ENCODE measurements at places on chromosomes 12 and 14.
A peak's percentile ranks its signal among the peaks of the same experiment; 100 is the strongest.

DNA sequence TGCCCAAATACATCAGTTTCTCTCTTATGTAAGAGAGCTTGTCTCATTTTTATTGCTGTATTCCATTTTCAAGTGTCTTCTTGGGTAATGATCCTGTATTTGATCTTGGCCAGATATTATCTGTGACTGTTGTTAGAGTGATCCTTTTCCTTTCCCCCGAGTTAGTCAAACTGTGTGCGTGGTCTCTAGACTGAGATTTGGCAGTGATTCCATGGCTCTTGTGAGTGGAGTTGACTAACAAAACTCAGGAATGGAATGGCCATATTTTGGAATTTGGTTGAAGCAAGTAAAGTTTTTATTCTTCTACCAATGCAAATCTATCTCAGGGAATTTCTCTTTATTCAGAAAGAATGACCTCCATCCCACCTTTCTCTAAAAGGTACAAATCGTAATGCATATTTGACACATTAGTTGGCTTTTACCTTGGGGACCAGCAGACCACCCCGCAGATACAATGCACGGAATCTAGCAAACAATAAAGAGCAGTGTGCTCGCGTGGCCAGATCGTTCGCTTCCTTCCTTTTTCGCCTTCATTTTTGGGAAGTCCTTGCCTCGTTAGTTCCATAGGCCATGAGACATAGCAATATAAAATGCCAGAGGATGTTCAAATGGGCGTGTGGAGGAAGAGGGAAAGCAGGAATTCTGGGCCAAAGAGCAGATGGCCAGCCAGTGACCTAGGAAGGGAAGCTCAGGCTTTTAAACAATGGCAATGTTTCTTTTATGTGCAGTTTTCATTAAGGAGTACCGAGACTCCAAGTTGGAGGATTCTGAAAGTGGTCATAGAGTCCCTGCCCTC, 24.4 kb downstream of the ETV6 start:
- no peak for DNase-seq

DNA sequence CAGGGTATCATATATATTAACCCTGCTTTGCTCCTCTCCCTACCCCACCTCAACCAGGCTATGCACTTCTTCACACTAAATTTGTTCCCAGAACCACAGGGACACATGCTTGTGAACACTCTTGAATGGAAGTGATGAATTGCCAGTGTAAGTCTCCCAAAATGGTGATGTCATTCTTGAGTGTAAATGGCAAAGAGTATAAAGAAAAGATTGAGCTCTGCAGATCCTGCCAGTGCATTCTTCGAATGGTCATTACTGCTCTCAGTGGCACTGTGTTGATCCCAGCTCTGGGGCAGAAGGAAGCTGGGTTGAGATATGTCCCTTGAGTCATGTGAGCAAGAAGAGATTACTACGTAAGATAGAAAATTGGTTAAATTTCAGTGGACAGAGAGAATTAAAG, 313.1 kb downstream of the TMEM117 start:
- DNase-seq: no peak

DNA sequence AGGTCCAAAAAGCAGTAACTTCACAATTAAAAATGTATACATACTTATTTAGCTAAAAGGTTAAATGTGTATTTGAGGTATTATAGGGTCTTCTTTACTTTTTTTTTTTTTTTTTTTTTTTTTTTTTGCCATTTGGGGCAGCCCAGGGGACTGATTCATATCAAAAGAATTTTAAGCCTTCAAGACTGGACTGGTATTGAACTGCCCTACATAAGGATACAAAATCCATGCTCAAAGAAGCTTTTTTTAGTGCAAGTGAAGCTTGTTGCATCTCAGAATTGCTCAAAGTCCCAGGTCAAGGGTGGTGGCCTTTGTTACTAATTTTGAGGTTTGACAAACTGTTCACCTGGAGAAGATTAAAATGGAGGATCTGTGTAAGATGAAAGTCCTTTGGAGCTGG, 124.0 kb downstream of the APAF1 start:
- no peak for DNase-seq

- DNase-seq: peak; percentile 12
These were observed 5.7 kb upstream of the SLC35F4 start for GRCh38 chr14:57871459-57872080.

DNA sequence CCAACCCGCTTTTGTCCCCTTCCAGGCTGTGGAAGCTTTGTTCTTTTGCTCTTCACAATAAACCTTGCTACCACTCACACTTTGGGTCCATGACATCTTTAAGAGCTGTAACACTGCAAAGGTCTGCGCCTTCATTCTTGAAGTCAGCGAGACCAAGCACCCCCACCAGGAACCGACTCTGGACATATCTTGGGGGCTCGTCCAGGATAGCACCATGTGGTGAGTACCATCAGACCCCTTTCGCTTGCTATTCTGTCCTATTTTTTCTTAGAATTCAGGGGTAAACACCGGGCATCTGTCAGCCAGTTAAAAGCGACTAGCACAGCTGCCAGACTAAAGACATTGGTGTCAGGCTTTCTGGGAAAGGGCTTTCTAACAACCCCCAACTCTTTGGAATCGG, 137.6 kb upstream of the PPFIA2 start:
- no peak for DNase-seq

- no peak for DNase-seq
These were observed 27.0 kb upstream of the DUSP6 start for GRCh38 chr12:89379148-89379838.

- no peak for DNase-seq
These were observed 380.0 kb downstream of the LRFN5 start for GRCh38 chr14:41986700-41987099.

DNA sequence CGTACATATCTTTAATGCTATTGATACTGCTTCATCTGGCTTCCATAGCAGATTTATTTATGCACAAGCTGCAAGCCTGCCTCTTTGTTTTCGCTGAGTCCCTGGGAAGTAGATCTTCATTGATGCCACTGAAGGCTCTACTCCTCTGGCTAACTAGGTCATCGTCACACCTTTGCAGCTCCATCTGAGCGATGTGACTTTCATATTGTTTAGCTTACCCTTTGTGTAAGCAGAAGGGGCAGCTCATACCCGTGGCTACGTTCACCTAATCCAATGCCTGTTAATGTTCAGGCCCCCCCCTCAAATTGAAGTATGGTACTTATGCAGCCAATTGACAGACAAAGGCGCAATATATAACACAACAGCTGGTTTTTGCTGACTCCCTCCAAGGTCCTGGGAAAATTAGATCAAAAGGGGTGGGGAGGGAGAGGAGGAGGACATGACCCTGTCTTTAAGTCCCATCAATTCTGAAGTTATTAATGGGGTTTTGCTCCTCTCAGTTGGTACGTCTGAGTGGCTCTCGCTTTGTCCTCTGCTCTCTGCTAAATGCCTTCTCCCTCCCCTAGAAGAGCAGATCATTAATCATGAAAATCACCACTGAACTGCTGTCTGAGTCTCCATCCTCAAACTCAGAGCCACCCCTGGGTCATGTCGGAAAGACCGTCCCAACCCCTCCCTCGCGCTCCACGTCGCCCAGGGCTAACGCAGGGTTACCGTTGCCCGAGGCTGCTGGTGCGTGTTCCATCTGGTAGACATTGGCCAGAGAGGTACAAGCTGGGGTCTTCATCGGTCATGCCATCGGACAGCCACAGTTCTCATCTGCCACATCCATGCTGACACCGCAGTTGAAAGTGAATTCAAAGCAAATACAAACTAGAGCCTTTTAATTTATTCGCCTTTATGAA, 128.8 kb downstream of the ADGRD1 start:
- DNase-seq: no peak

GRCh38 chr12:111407377-111408115, 1.8 kb downstream of the SH2B3 start:
- DNase-seq: no peak

DNA sequence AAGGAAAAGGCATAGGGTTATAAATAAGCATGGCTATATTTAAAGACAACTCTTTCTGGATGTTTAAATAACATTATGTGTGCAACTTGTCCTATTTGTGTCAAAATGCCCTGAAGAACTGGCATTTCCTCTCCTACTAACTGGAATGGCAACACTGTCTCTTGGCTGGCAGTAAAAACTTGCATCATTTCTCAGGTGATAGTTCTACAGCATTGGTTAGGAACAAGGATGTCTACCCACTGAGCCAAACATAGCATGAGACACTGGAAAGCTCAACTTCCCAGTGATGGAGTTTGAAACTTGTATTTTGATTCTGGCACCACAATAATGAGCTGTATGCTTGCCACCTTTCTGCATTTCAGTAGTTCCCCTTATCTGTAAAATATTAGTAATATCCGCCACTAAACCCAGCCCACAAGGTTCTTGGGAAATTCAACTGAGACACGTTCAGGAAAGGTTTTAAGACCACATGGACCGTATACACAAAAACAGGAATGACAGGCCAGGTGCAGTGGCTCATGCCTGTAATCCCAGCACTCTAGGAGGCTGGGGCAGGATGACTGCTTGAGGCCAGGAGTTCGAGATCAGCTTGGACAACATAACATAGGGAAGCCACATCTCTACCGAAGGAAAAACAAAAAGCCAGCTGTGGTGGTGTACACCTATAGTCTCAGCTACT, 5.1 kb downstream of the SLC38A2 start:
- DNase-seq: no peak

GRCh38 chr14:68983191-68983590, 4.1 kb upstream of the ACTN1 start:
- DNase-seq: no peak

GRCh38 chr12:90333424-90333823, 621.6 kb downstream of the CCER1 start:
- DNase-seq: no peak

DNA sequence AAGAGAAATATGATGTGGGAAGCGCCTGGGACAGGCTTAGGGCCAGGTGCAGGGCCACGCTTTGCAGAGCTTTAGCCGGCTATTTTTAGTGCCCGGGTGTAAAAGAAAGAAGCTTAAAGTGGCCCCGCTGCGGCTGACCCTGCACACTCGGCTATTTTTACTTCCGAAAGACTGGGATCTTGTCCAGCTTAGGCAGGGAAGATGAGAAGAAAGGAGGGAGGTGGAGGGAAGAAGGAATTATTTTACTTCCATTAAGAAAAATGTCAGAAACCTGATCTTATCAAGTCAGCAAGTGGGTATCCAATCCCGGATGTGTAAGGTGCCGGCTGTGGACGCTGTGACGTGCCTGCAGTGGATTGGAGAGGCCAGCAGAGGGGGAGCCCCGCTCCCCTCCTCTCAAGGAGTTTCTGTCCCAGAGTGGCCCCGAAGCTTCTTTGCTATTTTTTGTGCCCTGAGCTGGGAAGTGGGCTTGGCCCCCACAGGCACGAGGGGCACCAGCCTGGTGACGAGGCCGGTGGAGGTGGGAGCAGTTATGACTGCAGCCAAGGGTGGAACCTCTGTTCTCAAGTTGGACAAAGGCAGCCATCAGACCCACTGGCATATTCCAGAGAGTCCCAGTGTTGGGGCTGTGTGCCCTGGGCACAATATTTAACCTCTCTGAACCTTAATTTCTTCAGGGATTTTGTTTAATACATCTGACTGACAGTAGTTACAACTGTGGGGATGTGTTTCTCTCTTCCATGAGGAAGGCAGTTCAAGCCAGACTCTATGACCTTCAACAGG, 97.7 kb downstream of the ESRRB start:
- DNase-seq: no peak

DNA sequence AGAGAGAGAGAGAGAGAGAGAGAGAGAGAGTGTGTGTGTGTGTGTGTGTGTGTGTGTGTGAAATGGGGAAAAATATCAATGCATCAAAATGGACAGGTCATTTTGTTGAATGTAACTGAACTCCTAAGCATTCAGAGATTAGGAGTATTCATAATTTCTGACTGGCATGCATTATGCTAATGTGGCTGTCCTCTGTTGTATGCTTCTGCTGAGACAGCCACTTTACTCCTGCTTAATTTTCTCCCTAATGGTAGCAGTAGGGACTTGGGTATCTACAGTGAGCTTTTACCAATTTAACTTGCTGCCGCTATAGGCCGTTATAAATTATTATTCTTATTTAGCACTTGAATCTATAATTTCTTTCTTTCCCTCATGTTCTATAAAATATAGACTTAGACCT, 924.8 kb downstream of the NRXN3 start:
- DNase-seq: no peak

- no peak for DNase-seq
These were observed 58.3 kb downstream of the SLC15A5 start for GRCh38 chr12:16218934-16219751.

DNA sequence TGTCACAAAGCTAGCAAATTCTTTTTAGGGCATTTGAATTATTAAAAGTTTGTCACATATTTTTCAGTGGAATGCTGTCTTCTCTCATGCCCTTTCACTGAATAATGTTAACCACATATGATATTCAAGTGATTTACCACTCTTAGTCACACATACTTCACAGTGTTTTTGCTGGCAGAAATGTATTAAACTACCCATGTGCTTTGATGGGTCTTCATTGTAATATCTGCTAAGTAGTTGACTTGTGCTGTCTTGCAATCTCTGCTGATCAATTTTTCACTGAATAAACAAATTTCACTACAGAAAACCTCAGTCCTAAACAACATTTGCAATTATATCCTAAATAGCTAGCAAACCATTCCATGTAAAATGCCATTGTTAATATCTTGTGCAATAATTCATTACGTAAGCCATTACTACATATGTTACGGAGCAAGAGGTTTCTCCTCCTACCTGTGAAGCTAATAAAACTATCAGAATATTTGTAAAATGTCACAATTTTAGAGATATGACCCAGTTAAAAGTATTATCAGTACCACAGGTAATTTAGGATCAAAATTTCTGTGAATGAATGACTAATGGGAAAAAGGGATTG, 64.6 kb upstream of the LMO3 start:
- DNase-seq: no peak

GRCh38 chr12:107857191-107857590, 82.7 kb downstream of the ASCL4 start:
- DNase-seq: no peak

GRCh38 chr14:33938131-33938949, 12.5 kb downstream of the EGLN3 start:
- peak; percentile 87 for DNase-seq

GRCh38 chr12:1470051-1470450, 124.3 kb downstream of the FBXL14 start:
- DNase-seq: no peak

DNA sequence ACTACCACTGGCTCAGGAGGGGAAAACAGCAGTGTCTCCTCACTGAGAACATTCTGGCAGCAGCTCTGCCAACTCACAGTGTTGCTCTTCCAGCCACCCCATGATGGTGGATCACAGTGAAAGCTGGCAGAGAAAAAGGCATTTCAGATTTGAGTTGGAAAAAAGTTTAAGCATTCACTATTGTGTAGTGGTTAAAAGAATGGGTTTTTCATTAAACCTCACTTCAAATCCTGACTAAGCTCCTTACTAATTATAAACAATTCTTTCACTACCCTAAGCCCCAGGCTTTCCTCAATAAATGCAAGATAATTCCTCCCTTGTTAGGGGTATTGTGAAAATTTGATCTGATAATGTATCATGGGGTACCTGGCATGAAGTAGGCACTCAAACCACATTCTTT, 518.1 kb downstream of the SNAPC1 start:
- no peak for DNase-seq

DNA sequence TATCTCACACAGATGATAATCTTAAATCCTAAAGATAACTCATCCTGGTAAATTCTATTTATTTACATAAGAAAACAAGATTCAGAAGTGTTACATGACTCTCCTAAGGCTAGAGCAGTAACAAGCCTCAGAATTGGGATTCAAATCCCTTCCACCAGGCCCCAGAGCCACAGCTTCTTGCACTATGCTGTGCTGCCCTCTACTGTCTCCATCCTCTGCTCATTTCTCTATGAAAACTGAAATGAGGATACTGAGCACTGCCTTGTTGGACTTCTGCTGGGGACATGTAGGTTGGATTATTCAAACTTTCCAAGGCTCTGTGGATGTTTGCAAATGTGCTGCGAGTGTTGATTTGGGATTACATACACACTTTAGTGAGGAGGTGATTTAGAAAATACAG, 23.5 kb upstream of the C12orf50 start:
- peak; percentile 23 for DNase-seq

- DNase-seq: no peak
These were observed 11.2 kb downstream of the ADSS1 start for GRCh38 chr14:104734991-104735779.
